SW 1271 (cell line): ENCODE measurements at places on chromosomes 3 and 15.

DNA sequence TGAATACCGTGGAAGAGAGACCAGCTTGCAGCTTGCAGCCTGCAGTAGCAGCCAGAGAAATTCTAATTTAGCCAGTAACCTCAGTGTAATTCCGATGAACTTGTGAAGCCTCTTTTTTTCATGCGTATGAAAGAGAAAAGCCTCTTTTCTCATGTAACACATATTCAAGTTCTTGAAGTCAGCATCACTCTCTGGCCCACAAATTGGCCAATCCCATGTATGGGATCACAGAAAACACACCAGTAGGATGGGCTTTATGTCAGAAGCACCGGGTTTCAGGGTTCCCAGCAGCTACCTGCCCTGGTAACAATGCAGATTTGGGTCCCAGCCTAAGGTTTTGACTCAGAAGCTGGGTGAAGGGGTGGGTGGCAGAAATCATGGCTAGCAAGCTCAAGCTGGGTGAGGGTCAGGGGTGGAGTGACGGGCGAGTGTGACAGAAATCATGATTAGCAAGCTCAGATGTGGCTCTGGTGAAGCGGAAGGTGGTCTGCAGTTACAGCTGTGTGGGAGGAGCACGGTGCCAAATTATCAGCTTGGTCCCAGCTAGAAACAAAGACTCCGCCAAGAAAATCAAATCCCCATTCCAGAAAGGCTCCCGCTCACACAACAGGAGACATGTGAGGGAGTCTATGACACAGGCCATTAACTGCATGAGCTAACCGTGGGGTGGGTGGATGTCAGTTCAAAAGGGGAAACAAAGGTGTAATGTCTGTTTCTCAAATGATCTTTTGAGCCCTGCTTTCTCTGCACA lies 86.6 kb downstream of the SNRK start:
- no peak for DNase-seq

- DNase-seq, result no peak
Measured at GRCh38 chr3:106263011-106263410, 394.2 kb upstream of the CBLB start.

DNA sequence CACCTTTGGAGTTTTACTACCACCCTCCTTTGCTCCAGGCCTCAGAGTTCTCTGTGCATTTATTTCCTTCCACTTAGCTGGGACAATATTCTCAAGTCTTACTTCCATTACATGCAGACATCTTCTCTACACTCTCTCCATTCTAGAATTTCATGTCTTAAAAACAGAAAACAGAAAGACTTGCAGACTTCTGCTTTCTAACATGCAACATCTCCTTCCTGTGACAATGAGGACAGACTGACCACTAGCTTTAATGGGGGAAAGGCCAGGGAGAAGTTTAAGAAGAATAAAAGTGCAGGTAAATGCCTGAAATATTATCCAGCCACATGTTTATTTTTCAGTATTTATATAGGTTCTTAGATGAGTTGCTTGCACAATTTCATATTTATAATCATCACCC lies 17.1 kb upstream of the CSTA start:
- DNase-seq, result no peak

- no peak for DNase-seq
Measured at GRCh38 chr3:29644956-29645636, 364.2 kb downstream of the RBMS3 start.

- DNase-seq, result no peak
Measured at GRCh38 chr3:173742491-173742890, 344.9 kb downstream of the NLGN1 start.

DNA sequence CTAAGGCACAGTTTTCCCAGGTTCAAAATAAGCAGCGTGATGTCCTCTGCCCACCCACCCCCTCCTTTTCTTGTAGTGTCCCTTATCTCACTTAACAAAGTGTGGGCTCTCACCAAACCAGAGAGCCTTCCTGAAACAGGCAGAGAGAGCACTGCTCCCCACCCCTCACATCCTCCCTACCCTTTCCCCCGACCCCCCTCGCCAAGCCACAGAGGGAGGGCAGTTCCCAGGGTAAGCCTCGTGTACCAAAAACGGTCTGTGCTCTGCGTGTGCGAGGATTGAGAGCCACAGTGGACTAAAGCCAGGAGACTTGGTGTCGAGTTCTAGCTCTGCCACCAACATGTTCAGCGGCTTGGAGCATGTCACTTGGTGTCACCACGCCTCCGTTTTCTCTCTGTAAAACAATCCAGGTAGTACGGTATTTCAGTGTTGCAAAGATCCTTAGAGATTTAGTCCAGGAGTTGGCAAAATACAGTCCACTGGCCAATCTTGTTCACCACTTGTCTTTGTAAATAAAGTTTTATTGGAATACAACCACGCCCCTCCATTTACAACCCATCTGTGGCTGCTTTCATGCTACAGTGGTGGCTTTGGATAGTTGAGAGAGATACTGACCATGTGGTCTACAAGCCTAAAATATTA lies 249.9 kb downstream of the OPA1 start:
- DNase-seq, result no peak

DNA sequence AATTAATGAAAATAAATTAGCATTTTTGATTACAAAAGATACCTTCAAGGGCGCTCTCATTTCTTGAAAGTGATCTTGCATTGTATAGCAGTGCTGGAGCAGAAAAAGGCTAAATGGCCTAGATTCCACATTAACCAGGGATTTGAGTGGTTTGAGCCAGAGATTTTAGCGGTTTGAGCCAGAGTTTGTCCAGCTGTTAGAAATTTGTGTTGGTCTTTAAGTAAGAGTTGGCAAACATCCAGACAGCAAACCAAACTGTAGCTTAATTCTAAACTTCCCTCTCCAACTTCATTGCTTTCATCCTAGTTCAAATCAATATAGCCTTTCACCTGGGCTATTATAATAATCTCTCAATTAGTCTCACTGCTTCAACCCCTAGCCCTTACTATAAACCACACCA lies 351.7 kb downstream of the IGSF11 start:
- DNase-seq, result no peak

- DNase-seq, result no peak
Measured at GRCh38 chr3:25557694-25558093, 107.0 kb downstream of the TOP2B start.

DNA sequence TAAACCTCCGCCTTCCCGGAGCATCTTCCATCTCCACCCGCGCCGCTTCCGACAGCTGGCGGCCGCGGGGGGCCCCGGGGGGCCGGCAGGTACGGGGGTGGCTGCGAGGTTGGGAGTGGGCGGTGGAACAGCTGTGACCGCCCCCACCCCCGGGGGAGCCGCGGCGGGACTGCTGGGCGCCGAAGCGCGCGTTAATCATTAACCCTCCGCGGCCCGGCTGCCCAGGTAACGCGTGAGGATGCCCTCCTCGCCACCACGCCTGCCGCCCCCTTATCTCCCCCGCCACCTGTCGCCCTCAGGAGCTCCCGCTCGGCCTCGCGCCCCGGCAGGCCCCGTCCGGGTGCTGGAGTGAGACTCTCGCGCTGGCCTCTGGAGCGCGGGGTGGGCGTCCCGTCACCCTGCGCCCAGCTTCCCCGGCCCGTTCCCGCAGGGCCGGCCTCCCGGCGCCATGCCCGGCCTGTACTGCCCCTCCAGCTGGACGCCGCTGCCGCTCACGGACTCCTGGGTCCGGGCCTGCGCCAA lies 757 bp downstream of the VWA5B2 start:
- DNase-seq, result no peak

- no peak for DNase-seq
Measured at GRCh38 chr3:186994000-186994955, 64.0 kb downstream of the ST6GAL1 start.

- DNase-seq, result no peak
Measured at GRCh38 chr3:31629054-31629453, 96.3 kb downstream of the STT3B start.

DNA sequence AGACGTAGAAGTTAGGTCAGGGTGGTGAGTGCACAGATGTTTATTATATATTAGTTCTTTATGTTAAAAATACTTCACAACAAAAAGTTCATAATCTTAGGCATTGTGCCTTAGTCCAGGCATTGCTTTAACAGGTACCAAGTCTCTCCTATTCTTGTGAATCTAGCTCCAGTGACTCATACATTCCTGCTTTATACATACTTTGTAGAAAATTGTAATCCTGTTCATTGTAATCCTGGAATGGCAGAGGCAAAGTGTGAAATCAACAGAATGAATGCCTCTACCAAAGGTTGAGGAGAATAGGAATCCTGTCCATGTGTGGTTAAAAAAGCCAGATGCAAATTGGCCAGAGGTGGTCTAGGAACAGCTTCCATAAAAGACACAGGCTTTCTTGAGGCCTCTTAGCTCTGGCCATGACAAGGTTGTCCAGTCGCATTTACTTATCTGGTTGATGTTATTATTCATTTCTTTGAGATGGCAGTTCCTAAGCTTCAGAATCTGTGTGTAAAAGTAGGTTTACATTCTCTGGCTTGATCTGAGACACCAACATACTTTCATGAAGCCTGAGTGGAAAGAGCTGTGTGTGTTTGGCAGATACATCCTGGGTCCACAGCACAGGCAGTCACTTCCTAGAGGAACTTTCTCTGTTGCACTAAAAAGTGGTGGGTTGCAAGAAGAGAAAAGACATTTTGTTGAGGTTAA lies 109.0 kb downstream of the CDIN1 start:
- peak; percentile 4 for DNase-seq

GRCh38 chr15:56042498-56042897 lies 49.1 kb upstream of the NEDD4 start:
- no peak for DNase-seq

DNA sequence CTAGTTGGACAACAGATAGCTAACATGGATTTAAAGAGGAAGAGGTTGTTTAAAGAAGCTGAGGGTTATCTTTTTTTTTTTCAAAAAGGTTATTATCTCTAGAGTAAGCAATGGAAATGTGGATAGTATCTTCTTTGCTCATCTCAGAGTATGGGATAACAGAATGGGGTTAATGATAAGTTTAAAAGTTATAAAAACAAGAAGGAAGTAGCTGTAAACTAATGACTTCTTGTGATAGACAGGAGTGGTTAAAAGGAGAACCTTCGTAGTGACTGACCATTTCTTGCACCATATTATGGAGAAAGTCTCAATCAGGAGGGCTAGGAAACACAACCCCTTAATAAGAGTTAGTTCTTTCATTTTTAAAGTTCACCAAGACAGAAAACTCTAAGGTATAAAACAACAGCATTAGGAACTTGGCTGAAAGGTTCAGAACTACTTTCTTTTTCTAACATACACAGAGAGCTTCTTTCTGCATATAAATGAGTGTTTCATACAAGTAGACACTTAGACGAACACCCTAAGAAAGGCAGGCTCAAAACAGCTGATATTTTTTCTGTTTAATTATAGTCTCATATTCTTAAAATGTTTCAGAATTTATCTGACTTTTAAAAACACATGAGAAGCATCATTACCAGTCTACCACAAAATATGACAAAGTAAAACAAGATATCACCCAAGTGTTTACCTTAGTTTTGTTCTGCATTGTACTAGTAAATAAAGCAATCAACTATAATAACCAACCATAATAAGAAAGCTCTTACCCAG lies 140.0 kb downstream of the MEIS2 start:
- DNase-seq, result no peak

GRCh38 chr3:143526011-143526545 lies 322.2 kb downstream of the SLC9A9 start:
- no peak for DNase-seq

DNA sequence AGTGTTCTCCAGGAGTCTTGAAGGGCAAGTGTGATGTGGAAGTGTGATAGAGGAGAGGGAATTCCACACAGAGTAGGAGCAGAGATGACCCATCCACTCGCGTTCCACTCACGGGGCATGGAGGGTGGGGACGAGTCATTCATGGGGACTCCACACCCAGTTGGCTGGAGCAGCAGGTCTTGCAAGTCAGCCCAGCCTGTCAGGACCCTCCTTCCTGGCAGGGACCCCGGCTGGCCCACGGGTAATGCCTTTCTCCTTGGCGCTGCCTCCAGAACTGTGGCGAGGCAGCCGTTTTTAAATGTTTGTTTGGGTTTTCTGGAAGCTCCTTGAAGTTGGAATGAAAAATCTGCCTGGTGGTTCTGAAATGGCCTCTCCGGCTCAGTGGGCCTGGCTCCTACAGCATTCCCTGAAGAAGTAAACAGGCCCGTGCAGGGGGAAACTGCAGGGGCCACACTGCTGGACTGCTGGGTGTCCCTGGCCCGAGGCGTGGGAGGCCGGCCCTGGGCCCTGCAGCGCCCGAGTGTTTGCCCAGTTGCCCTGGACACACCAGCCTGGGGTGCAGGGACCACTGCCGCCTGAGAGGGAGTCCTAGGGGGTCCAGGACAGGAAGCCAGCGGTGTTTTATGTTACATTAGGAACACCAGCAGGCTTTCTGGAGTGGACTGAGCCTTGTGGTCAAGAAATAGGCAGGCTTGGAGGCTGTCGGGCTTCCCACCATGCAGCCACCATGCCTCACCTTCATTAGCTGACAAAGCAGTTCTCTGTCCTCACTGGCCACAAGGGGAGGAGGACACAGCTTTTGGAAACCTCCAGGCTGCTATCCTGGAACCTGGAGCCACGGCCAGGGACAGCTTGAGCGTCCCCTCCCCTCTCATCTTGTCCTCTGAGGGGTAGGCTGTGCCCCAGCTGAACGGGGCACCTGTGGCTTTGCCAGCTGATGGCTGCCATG lies 61.3 kb downstream of the CEMIP start:
- no peak for DNase-seq

- DNase-seq, result no peak
Measured at GRCh38 chr3:135125171-135125801, 330.2 kb downstream of the EPHB1 start.

GRCh38 chr3:37537914-37538691 lies 323.6 kb upstream of the CTDSPL start:
- DNase-seq, result no peak

DNA sequence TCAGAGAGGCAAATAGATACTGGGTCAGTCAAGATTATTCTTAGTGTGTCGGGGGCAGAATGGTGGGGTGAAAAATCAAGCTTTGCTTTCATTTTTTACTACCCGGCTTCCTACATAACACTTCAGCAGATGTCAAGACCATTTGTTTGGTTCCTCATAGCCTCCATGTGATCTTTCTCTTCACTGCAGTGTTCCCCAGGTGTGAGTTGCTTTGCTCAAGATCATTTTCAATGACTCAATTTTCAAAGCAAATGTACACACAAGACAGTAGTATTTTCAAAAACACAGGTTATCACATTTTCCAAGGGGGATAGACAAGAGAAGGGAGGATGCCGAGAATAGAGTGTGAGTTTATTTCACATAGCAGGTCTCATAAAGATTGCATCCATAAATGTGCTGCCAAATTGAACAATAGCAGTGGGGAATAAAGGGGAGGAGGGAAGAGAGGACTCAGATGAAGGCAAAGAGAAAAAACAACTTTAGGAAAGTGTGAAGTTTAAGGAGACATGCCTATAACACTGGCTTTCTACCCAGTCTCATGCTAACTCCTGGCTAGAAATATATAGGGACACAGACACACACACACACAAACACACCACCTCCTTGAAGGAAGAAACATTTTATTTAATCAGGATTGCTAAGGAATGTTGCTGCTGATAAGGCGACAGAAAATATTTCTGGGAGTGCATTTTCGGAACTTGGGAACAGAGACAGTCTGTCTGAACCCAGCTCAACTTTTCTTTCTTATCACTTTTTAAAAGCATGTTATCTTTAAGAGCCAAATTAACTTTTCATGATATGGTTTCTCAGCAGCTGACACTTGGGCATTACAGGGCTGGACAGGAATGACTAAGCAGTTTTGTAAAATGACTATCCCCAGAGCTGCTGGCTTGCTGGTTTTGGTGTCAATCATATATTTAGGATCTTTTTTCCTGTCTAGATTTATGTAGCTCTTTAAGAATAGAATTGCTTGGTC lies 402.4 kb downstream of the RBMS3 start:
- no peak for DNase-seq
